ENCODE measurements at places on chromosomes 1 and 21. TPM values are rescaled to one million over a fixed set of nuclear protein-coding genes. Genes with fewer than 3 reads are reported as not detected.

GRCh38 chr1:56190806-56191365, 388.5 kb downstream of the PLPP3 start:
- peaks cover 14% of the 10 kb centered on the region for H3K4me1 ChIP-seq
- no peak for DNase-seq
- no peak overlapping the region for H3K27ac ChIP-seq

DNA sequence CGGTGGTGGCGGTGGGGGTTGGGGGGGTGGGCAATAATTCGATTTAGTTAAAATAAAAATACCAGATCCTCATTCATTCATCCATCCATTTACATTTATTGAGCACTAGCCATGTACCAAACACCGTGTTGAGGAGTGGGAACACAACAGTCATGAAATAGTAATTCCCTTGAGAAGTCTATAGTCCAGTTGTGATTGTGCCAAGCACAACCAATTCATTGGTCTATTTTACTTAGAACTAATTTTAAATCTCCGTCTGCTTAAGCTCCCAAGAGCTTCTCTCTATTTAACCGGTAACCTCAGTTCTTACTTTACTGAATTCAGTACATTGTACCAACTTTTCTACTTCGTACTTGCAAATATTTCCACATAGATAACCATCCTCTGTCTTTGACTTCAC, 38.4 kb downstream of the WARS2 start:
- H3K27ac ChIP-seq: no peak overlapping the region
- H3K4me3 ChIP-seq: no peak overlapping the region
- H3K27me3 ChIP-seq: no peaks in the 10 kb centered on the region
- no peaks in the 10 kb centered on the region for H3K36me3 ChIP-seq

GRCh38 chr1:241810769-241811405, 37.1 kb upstream of the EXO1 start:
- H3K4me3 ChIP-seq: no peak overlapping the region
- H3K36me3 ChIP-seq: no peaks in the 10 kb centered on the region
- DNase-seq: no peak
- H3K27me3 ChIP-seq: no peaks in the 10 kb centered on the region
- H3K27ac ChIP-seq: no peak overlapping the region

DNA sequence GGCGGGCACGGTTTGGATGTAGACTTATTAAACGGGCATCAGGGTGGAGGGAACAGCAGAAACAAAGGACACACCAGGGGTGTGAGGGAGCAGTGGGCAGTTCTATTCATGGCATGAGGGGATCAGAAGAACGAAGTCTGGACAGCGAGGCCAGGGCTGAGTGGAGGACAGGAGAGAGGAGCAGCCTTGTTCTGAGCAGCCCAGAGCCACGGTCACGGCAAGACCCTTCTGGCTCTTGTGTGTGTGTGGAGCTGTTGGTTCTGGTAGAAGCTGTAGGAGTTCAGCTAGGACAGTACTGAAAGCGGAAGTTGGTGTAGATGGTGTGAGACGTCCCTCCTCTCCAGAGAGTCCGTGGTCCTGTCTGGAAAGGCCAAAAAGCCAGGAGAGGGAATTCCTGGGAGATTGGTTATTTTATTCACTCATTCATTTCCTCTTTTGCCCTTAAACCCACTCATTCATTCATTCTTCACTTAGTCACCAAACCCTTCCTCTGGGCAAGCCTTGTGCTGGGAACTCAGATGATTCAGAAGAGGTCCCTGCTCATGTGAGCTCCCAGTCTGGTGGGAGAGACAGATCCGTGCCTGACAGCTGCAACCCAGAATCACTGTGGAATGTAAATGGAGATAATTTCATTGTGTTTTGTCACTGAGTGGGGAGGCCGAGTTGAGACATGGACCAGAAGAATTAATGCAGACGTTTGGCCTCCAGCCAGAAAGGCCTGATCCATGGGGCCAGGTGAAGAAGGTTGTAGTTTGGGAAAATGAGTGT, 4.1 kb upstream of the ACOT11 start:
- no peaks in the 10 kb centered on the region for H3K27me3 ChIP-seq
- H3K27ac ChIP-seq: no peak overlapping the region
- DNase-seq: no peak
- no peak overlapping the region for H3K4me3 ChIP-seq
- H3K36me3 ChIP-seq: no peaks in the 10 kb centered on the region

Gene SPAG17
- 9.9 TPM for total RNA-seq

GRCh38 chr1:111366256-111366655, 61.3 kb downstream of the OVGP1 start:
- no peak for DNase-seq
- H3K4me1 ChIP-seq: no peaks in the 10 kb centered on the region
- H3K27me3 ChIP-seq: peaks cover 7% of the 10 kb centered on the region

GRCh38 chr21:24628536-24628935, 978.7 kb downstream of the MRPL39 start:
- H3K4me1 ChIP-seq: no peaks in the 10 kb centered on the region
- no peak for DNase-seq
- no peak overlapping the region for H3K27ac ChIP-seq
- H3K4me3 ChIP-seq: no peak overlapping the region
- H3K36me3 ChIP-seq: no peaks in the 10 kb centered on the region

DNA sequence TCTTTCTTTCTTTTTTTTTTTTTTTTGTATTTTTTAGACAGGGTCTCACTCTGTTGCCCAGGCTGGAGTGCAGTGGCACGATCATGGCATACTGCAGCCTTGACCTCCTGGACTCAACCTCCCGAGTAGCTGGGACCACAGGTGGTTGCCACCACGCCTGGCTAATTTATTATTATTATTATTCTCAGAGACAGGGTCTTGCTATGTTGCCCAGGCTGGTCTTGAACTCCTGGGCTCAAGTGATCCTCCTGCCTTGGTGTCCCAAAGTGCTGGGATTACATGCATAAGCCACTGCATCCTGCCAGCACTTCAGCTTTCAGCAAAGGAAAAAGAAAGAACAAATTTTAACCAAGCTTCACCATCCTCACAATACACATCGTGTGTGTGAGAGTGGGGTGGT, 97.9 kb upstream of the SERBP1 start:
- H3K27me3 ChIP-seq: no peaks in the 10 kb centered on the region
- H3K27ac ChIP-seq: no peak overlapping the region
- H3K4me3 ChIP-seq: no peak overlapping the region
- H3K36me3 ChIP-seq: no peaks in the 10 kb centered on the region

Gene PRKACB
- total RNA-seq: 39.7 TPM

DNA sequence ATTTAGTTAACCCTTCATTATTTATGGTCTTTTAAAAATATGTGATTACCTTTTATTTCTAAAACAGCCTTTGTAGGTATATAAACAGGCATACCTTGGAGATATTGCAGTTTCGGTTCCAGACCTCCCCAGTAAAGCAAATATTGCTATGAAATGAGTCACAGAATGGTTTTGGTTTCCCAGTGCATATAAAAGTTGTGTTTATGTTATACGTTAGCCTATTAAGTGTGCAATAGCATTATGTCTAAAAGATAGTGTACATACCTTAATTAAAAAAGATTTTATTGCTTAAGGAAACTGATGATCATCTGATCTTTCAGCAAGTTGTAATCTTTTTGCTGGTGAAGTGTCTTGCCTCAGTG, 44.1 kb downstream of the XCL2 start:
- H3K36me3 ChIP-seq: no peaks in the 10 kb centered on the region
- H3K27ac ChIP-seq: no peak overlapping the region
- H3K4me1 ChIP-seq: peaks cover 23% of the 10 kb centered on the region
- DNase-seq: no peak
- H3K4me3 ChIP-seq: no peak overlapping the region

GRCh38 chr1:200228486-200228885, 181.3 kb downstream of the ZNF281 start:
- H3K4me1 ChIP-seq: peaks cover 19% of the 10 kb centered on the region
- H3K36me3 ChIP-seq: no peaks in the 10 kb centered on the region
- H3K27me3 ChIP-seq: no peaks in the 10 kb centered on the region
- H3K27ac ChIP-seq: no peak overlapping the region
- H3K4me3 ChIP-seq: no peak overlapping the region

All from lower lobe of right lung (tissue), 2 donors.